ENCODE measurements at places on chromosomes 5 and 9.

GRCh38 chr9:87594194-87594593 is 96.5 kb downstream of the DAPK1 start:
- no peak for DNase-seq

DNA sequence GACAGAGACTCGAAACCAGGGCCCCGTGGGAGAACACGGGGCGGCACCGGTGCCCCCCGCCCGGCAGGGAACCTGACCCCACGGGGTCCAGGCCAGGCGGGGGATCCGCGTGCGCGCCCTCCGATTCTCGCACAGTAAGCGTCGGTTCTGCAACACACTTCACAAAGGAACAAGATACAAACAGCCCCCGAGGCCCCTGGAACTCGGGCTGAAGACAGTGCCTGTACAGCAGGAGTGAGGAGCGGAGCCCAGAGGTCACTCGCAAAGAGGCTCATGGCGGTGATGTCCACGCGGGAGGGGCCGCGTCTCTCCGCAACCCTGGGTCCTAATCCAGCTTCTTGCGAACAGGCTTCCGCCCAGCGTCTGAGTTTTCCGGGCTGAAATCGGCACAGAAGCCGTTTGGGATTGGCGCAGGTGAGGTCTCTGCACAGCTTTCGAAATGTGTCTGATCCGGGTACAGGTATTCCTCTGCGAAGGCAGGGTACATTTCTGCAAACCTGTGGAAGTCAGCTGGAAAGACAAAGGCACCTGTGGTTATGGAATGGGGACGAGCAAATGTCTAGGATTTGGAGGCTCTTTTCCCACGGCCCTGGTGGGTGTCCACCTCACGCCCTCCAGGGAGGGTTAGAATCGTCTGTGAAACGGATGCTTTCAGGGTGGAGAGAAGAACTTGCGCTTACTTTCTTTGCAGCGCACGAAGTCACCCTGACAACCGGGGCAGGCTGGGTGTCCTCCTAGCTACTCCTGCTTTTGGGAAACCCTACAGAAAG is 18.3 kb upstream of the SLC6A3 start:
- DNase-seq = no peak

DNA sequence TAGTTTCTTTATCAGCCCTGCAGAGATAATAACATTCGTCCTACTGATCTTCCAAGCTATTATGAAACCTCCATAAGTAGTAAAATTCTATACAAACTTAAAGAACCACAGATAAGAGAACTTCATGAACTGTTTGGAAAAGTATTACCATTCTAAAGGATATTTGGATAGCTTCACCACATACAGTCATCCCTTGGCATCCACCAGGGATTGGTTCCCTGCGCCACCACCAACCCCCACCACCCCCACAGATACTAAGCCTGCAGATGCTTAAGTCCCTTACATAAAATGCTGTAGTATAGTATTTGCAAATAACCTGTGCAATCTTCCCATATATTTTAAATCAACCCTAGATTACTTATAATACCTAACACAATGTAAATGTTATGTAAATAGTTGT is 61.4 kb upstream of the SHISAL2B start:
- no peak for DNase-seq

DNA sequence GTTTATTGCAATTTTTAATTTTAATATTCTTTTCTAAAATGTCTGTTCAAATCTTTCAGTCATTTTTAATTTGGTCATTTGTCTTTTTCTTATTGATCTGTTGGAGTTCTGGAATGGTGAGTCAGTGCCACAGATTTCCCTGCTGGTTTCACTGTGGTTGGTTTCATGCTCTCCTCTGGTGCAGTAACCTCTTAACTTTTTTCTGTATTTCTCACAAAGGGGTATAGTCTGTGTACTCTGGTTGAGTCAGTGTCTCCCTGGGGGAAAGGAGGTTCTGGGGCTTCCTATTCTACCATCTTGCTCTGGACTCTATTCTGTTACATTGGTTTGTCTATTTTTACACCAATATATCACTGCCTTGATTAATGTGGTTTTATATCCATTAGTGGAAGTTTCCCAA is 178.8 kb downstream of the CSNK1G3 start:
- DNase-seq = no peak

DNA sequence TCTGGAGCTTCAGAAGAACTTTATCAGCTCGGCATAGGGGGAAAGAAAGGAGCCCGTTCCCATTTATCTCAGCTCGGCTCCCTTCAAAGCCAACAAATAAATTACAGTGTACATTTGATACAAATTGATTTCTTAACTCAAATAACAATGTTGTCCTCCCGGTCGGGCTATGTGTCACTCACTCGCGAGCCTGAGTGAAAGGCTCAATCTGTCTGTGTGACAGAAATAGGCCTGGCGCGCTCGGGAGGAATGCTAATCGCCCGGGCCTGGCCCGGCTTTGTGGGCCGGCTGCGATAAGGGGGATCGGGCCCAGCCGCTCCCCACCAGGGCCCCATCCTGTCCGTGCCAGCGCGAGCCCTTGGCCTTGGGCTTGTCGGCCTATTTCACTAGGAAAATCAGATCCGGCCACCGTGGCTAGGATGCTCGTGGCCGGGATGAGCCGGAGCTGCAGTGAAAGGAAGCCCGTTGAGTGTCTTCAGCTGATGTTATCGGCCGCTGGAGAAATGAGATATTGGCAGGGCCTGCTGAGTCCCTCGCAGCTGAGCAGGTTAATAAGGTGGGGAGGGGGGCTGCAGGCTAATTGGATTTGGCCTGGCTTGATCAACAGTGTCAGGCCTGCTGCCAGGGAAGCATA is 258.7 kb downstream of the IRX1 start:
- no peak for DNase-seq

DNA sequence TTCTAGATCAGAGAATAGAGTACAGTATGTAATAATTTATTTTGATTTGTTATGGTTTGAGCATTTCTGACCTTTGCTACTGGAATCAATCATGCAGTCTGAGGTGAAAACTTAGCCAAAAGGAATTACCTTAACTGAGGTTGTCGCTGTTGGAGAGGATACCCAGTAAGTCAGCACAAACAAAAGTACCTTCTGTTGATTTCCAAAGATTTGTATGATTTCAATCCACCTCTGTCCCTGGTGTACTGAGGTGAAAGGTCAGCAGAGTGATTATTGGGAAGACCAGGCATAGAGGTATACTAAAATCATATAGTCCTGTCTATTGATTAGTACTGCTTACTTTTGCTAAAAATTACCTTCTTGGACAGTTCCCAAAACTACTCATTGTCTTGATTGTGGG is 32.8 kb downstream of the RUSC2 start:
- no peak for DNase-seq

GRCh38 chr5:60256546-60256945 is 363.0 kb upstream of the PDE4D start:
- DNase-seq = no peak

GRCh38 chr5:96973532-96974401 is 37.9 kb downstream of the LNPEP start:
- no peak for DNase-seq

DNA sequence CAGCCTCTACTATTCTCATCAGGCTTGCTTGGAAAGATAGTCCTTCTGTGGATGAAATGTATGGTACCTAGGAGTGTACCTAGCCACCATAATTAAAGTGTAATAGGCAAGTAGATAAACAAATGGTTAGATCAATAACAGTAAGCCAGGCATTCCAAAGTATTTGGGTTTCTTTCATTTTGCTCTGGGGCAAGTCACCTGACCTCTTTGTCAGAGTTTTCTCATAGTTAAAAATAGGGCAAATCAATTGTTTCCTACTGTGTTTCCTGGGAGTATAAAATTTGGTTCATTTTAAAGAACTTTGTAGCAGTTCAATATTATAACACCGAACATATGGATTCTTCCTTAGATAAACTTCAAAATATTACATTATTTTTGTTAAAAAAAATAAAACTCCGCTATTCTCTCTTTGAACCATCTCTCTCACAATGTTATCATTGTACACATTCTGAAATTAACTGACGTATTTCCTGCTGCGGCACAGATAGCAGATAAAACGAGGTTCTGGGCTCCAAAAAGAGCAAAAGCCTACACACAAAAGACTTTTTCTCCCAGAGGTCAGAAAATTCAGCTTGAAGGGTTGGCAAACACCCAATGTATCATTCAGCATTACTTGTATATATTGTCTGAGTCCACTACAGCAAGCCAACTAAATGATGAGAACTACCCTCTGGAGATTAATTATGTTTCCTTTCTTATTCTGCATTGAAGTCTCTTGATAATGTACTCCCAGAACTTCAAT is 267.9 kb downstream of the COX7C start:
- no peak for DNase-seq

DNA sequence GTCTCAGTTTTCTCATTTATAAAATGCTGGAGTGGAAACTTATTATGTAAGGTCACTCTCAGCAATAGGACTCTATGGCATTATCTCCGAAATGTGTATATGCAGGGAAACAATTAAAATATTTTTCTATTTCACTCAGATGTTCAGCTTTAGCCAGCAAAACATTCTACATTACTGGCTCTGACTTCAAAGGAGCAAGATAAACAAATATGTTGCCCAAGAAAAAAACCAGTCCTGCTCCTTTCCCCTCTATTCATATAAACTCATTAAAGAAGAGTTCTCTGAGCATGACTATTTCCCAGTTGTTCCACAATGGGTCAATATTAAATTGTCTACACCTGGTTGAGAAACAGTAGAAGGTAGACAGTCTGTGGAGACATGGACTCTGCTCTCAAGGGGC is 155.0 kb downstream of the NPR3 start:
- DNase-seq = no peak

DNA sequence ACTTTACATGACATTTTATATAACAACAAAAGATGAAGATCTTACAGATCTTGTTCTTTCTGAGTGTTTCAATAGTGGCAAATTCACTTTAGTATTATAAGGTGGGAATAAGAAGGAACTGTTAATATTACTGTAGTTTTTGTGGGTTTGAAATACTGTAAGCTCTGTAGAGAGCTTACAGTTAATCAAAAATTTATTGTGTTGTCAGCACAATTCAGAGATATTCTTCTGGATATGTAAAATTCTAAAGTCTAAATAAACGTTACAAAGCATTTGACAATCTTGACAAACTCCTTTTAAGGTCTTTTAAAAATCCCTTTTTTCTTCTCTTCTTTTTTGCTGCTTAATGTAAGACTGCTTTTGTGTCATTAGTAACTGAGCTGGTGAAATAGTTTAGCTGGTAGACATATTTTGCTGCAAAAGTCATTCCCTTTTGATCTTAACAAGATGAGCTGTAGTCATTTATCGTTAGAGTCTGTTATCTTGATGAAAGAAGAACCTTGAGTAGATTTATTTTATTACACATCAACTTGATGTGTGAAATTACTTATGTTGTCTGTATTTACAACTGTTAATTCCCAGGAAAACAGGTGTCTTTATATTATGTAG is 186.0 kb downstream of the WDR70 start:
- DNase-seq = no peak

DNA sequence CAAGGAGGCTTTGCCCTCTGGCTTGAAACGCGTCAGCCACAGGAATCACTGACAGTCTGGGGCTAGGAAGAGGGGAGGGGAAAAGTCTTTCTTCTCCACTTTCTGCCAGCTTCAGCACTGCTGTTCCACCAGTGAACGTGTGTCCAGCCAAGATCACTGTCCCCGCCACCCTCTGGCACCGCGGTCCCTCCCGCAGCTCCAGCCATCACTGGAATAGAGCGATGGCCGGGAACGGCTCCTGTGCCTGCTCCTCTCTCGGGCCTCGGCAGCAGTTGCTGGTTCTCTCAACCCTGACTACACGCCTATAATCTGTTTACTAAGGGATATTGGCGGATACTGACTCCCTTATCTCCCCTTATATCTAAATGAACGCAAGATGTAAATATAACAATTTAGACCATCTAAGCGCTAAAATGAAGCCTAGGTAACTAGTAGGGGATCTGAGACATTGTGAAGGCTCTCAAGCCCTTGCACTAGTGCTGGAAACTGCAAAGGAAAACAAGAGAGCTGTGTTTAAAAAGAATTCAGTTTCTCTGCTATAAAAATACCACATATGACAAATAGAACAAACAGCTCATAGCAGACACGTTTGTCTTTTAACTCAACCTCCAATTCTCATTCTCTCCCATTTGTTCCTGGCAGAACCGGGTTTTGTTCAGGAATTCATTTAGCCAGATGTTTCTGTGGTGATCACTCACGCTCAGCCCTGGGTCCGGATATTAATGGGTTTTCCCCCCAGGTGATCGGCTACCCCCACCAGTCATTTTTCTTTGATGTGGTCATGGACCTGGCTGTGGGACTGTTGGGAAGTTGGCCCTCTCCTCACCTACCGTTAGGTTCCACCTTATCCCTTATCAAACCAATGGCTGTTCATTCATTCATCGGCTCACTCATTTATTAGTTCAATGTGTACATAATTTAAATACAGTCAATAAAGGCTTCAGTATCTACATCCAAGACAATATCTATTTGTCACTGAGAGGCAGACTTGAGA is 149.8 kb downstream of the MED10 start:
- DNase-seq = no peak

- no peak for DNase-seq
These were observed 255.6 kb upstream of the C9orf72 start for GRCh38 chr9:27828908-27829307.

GRCh38 chr9:105132606-105133005 is 111.8 kb upstream of the SLC44A1 start:
- DNase-seq = peak; percentile 68

- DNase-seq = no peak
These were observed 20.7 kb upstream of the ANKRD34B start for GRCh38 chr5:80590766-80591165.

DNA sequence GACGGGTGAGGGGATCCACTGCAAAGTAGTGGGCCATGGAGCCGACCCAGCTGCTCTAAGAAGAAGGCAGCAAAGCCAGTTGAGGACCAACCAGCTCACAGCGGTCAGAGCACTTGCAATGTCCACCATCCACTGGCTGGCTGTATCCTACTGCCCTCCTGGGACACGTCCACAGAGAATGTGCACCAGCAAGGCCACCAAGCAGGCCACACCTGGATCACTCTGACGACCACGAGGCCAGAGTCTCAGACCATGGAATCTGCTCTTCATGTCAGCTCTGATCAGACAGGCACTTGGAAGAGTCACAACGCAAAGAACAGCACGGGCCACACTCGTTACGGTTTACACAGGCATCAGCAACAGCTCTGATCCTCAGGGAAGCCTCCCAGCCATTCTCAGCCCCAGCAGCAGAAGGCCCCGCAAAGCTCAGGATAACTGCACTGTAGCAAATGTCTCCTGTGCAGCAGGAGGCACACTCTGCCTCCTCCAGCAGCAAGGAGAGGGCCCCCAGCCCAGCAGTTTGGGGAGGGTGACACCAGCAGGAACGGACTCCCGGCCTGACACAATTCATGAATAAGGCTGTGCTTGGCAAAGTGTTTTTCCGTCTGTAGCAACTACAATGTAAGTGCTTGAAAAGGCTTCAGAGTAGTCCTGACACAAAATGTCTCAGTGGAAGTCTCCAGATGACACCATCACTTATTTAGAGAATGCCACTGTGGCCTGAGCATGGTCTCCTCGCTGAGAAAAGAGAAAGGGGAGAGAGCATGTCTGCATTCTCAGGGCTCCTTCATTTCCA is 15.7 kb downstream of the SEMA4D start:
- DNase-seq = no peak

GRCh38 chr5:100464418-100464817 is 70.8 kb upstream of the FAM174A start:
- DNase-seq = no peak

- DNase-seq = no peak
These were observed 283.4 kb upstream of the GRAMD2B start for GRCh38 chr5:126139773-126140172.

- no peak for DNase-seq
These were observed 9.1 kb downstream of the PDE6A start for GRCh38 chr5:149935431-149935901.

GRCh38 chr5:5363045-5363444 is 59.4 kb upstream of the ICE1 start:
- no peak for DNase-seq
